NB4 (cell line): ENCODE measurements at places on chromosomes 5 and 9.

DNA sequence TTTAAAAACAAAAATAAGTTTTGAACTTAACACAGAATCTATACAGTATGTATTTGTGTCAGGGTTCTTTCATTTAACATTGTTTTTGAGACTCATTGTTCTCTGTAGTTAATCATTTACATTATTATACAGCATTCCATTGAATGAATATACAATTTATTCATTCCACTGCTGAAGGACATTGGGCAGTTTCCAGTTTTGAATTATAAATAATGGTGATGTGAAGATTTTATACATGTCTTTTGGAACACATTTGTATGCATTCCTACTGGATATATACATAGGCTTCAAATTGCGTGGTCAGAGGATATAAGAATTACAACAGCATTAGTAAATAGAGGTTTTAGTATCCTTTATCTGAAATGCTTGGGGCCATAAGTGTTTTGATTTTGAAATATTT lies 72.0 kb downstream of the CEP120 start:
- DNase-seq, result no peak

DNA sequence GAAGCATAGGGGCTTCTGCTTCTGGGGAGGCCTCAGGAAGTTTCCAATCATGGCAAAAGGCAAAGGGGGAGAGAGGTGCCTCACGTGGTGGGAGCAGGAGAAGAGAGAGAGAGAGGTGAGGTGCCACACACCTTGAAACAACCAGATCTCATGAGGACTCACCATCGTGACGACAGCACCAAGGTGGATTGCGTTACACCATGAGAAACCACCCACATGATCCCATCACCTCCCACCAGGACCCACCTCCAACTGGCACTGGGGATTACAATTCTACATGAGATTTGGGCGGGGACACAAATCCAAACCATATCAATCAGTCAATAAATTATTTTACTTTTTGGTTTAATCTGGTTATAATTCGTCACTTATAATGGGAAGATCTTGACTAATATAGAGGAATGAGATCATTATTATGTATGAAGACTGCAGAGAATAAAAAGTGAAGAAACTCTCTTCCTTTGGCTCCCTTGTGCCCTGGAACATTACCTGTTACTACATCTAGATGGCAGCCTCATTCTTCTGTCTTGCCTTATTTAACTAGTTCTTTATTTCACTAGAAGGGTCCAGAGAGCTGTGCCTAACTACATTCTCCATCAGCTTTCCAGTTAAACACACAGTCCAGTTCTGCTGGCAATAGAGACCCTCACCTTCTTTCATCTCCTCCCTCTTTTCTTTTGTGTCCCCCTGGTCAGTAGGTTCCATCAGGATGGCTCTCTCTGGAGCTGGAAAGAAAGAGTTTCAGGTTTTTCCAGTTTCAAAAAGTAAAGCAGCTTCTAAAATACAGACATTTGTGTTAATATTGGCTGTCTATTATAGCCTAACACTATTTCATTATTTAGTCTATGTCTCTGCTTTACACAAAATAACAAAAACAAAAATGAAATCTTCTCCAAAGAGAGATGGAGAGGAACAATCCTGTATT lies 21.7 kb upstream of the SPINK7 start:
- DNase-seq, result peak; percentile 20

GRCh38 chr9:38371495-38371894 lies 21.0 kb upstream of the ALDH1B1 start:
- DNase-seq, result peak; percentile 12

DNA sequence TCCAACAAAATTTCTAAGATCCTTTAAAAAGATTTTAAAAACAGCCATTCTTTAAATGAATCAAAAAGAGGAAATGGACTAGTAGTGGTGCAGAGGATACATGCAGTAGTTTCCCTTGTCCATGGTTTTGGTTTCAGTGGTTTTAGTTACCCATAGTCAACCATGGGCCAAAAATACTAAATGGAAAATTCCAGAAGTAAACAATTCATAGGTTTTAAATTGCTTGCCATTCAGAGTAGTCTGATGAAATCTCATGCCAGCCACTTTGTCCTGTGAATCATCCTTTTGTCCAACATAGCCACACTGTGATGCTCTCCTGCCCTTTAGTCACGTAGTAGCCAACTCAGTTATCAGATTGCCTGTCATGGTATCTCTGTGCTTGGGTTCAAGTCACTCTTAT lies 286.1 kb downstream of the ANXA1 start:
- no peak for DNase-seq

GRCh38 chr5:88675708-88676636 lies 207.0 kb downstream of the MEF2C start:
- DNase-seq, result peak; percentile 93

DNA sequence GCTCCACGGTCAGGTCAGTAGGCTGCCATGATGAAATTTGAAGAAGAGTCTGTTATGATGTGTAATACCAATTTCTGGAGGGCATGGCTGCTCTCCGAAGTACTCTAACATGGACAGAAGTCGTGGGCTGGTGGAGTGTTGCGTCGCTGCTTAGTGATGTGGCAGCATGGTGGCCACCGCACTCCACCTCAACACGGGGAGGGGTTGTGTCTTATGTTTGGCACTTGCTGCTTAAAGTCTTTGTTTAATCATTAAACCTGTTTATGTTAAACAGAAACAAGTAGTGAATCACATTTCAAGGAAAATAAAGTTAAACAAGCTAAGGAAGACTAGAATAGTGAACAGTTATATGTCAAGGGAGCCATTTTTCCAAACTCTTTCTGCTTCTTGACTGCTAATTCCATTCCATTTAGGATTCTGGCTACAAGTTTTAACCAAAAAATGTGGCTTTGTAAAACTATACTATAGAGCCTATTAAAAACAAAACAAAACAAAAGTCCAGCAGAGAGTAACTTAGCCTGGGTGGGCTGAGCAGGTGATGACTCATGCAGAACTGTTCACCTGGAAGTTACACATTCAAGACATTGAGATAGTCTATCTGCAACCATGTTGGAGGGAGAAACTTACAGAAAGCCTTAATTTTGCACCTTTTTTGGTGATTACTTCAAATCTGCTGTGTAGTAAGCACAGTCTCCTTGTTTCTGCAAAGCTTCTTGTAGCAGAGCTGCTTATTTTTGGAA lies 9.5 kb downstream of the HABP4 start:
- no peak for DNase-seq

DNA sequence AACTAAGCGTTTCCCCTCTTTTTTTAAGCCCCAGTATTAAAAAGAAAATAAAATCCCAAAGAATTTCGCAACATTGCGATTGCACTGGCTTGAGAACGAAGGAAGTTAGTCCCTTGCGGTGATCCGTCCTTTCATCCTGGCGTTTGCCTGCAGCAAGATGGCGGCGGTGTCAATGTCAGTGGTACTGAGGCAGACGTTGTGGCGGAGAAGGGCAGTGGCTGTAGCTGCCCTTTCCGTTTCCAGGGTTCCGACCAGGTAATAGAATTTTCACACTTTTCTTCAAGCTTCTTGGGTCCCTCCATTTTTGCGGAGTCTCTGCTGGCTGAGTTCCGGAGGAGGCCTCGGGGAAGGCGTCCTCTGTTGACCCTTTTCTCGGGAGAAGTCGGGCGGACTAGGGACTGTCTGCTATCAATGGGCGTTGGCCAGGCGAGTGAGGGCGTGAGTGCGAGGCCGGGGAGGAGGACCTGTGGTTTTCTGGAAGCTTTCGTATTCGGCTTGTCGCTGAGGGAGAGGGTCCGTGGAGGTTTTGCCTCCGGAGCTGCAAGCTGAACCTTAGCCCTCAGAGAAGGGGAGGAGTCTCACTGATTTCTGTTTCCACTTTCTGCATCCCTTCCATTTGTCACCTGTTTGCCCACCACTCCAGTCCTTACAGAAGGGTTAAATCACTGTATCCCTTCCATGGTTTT lies at the start of gene NDUFS4:
TSS of gene NDUFS4 (plus strand) at position 134 of the 686 bp plus-strand sequence. CDS start at position 158, 24 bp downstream.
- DNase-seq, result peak; percentile 93

DNA sequence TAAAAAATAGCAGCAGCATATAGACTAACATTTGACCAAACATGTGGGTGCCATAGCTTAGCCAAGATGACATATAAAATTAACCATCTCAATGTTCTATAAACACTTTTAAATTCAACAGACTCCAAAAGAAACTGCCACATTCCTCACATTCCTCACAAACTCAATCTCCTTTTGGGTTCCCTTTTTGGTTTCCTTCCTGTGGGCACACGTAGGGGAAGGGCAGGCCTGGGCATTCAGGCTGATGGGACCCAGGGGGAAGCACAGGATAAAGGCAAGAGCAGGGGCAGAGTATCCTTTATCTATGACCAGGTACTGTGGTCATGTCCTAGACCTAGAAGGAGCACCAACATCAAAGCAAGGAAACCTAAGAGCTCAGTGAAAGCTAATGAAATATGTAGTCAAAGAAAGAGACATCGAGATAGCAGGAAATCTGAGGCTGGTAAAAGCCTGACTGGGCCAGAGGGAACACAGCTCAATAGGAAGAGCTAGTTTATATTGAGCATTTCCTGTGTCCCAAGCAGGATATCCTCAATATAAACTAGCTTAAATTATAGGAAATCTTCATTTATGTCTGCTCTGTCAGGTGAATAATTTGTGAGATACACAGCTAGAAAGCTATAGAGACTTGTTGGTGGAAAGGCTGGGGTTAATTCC lies 13.6 kb upstream of the ERAP1 start:
- DNase-seq, result no peak

- no peak for DNase-seq
Measured at GRCh38 chr5:66644111-66644510, 47.9 kb downstream of the MAST4 start.

DNA sequence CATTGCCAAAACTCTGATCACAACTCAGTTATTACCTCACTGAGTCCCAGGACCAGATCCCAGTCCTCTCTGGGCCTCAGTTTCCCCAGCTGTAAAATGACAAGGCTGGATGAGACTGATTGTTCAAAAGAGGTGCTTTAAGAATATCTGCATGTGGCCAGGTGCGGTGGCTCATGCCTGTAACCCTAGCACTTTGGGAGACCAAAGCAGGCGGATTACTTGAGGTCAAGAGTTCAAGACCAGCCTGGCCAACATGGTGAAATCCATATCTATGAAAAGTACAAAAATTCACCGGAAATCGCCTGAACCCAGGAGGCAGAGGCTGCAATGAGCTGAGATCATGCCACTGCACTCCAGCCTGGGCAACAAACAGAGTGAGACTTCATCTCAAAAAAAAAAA lies 8.3 kb downstream of the ATOX1 start:
- DNase-seq, result no peak

DNA sequence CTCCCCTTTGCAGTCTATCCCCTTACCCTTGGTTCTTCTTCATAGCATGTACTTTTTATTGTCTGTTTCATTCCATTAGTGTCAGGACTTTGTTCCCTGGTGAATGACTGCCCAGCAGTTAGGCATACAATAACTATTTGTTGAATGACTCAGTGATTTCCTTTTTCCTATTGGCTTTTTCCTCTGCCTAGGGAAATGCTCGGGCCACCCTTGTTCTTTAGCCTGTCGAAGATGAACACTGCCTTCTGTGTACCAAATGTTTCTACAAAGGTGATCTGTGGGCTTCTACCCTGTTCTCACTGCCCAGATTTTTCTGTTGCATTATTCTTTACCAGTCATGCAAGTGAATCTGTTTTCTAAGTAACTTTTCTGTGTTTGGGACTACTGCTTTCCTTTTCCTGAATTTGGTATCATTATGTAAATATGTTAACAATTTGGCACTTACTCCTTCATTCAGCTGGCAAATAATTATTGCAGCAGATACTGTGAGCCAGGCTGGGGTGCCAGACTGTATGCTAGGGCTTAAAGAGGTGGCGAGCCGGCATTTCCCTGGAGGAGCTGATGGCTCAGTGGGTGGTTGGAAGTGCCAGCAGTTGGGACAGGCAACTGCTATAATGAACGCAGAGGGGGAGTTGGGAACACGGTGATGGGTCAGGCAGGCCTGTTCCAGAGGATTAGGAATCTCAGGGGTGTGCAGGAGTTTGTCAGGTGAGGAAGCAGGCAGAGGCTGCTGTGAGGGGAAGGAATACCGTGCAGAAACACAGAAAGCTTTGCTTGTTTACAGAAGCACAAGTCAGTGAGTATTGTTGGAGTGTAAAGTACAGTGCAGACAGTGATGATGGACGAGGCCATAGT lies 30.6 kb downstream of the KDM4C start:
- DNase-seq, result no peak
